ENCODE measurements at places on chromosomes 1 and 21. TPM values are rescaled to one million over a fixed set of nuclear protein-coding genes. Genes with fewer than 3 reads are reported as not detected.

The ZNF648 gene
- polyA plus RNA-seq, result not detected

The TMEM53 gene
- 10.1 TPM for polyA plus RNA-seq

GRCh38 chr1:184272175-184272866, 114.5 kb upstream of the C1orf21 start:
- DNase-seq, result peak; percentile 20

DNA sequence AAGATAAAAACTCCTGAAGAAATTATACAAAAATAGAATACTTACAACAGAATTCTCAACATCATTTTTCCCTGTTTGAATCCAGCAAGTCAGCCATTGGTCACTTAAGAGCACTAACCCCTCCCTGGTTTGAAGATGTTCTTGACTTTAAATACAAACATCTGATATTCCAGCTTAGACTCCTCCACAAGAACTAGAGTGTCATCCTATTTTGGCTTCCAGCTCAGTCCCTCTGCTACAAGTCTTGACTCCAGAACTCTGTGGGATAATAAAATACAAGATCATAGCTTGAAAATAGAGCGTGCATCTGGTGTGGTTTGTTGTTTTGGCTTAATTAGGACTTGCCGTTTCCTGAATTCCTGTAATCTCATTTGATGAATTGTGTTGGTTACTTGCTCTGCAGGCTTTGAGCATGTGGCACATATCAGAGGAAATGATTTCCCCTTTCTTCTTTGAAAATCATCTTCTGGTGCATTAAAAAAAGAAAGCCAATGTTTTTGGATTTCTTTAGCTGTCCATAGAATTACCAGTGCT, 63.7 kb upstream of the DPT start:
- no peak for DNase-seq
